Stimulated activated CD8-positive, alpha-beta memory T cell treated with anti-CD3 and anti-CD28 coated beads, Interleukin-2, amount 100 ng/mL, for 1 hour (primary cell): ENCODE measurements at places on chromosomes 11 and 22.

DNA sequence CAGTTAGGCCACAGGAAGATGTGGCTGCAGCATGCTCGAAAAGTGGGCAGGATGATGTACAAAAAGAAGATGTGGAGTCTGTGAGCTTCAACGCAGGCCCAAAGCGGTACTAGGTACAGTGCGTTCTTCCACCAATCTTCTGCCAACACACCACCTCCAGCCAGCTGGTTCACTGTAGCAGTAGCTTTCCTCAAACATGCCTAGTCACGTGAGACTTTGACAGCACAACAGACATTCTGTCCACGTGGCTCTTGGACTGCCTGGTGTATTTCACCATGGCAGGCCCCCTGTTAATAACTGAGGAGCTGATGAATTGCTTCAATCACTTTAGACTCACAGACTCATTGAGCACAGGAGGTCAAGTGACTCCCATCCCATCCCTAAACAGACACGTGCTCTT, 14.1 kb downstream of the SYN3 start:
- no peak for DNase-seq

DNA sequence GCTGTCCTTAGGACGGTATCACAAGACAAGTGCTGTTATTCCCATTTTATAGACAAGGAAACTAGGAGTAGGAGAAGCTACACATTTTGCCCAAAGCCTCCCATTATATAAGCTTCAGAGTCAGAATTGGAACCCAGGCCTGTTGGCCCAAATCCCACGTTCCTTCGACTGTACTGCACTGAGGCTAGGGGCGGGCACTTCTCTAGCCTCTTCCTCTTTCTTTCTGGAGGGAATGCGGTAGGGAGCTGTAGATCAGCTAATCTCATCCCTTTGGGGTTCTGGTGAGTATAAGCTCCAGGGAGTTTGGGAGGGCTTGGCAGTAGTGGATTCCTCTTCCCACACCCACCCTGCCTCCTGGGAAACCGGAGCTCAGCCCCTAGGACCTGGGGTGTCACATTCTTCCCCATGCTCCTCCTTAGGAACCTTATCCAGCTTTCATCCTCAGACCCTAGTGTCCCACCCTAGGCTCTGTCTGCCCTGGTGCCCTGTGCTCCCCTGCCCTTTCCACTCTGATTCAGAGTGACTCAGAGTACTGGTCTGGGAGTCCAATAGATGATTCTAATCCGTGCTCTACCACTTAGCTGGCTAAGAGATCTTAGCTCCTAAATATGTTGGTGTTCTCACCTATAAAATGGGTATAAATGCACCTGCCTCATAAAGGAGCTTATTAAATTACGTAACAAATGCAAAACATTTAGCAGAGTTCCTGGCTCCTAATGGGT, 29.3 kb downstream of the PHLDB1 start:
- no peak for DNase-seq

GRCh38 chr11:133549826-133550225, 17.5 kb upstream of the OPCML start:
- no peak for DNase-seq

GRCh38 chr11:114102993-114103896, 43.7 kb downstream of the ZBTB16 start:
- DNase-seq: no peak

GRCh38 chr11:73961321-73961720, 10.5 kb downstream of the DNAJB13 start:
- DNase-seq: no peak

DNA sequence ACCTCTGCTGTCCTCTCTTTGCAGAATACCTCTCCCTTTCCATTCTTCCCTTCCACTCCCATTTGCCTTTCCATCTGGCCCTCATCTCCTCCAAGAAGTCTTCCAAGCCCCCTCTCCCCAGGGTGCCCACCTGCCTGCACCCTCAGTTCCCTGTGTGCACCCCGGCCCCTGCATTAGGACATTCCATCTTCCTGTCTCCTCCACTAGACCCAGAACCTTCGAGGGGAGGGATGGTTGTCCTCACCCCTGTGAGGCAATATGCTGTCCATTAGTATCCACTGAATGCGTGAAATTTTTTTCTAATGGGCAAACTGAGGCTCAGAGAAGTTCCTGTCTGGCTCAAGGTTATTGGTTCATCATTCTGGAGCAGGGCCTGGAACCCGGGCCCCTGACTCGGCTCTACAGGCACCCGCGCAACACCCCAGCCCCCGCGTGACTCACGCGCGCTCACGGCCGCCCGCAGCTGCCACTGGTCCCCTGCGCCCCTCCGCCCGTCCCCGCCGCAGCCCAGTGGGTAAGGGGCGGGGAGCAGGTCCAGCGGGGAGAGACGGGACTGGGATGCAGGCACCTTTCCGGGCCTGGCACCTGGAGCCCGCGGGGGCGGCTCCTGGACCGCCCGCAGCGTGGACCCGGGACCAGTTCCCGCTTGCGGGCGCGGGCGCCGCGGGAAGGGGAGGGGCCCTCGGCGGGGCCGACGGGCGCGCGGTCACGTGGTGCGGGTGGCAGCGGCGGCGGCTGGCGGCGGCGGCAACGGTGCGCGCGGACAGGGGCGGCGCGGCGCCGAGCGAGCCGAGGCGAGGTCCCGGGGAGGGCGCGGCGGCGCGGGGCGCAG, 7.0 kb downstream of the SEPTIN3 start:
- DNase-seq: no peak
